ENCODE measurements at places on chromosomes 2 and 18.

DNA sequence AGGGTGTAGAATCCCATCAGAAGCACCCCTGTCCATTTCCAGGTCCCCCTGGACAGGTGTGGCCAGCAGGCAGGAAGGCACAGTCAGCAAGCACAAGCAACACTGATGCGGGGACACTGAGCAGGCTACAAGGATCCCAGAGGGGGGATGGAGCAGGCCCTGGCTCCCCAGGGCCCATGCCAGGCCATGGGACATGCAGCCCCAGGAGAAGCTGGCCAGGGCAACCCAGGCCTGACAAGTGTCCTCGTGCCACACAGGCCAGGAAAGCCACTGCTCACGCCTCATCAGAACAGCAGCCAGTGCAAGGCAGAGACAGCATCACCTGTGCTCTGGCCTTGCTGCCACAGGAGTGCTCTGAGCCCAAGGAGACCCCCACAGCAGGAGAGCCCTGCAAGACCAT lies 14.1 kb upstream of the GPC1 start:
- no peak for DNase-seq

DNA sequence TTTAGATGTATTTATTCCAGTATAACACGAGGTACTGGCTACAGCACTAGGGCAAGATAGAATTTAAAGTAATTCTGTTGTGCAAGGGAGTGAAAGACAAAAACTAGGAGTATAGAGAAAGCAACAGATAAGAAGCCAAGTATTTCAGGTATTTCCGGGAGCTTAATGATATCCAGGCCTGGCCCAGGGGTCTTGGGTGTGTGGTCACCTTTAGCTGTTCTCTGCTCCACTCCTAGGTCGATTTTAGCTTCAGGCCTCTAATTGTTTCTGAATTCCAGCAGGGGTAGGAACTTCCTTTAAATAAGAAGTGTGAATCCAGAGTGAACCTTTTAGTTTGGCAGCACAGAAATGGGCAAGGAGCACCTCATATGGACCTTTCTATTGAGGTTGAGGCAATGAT lies 342.3 kb upstream of the MYT1L start:
- no peak for DNase-seq

- no peak for DNase-seq
Observed at GRCh38 chr2:88866756-88867155, 175.3 kb downstream of the RPIA start.

- no peak for DNase-seq
Observed at GRCh38 chr2:37449761-37450296, 105.4 kb downstream of the QPCT start.

DNA sequence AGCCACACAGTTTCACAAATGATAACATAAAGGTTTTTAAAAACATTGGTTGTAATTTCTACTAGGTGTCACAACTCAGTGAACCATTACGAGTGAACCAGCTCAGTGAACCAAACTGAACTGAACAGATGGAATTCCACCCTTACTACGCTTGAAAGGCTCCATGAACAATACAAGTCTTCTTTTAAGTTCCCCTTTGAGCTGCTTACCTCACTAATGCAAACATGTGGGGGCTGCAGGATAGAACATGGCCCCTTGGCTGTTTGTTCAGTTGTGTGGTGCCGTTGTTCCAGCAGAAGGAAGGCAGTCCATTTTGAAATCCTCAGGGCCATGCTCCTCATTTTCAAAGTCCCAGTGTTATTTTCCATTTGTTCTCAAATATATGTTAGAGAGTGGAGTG lies 30.7 kb upstream of the KLHL14 start:
- DNase-seq: no peak

GRCh38 chr2:240365971-240366471 lies 69.4 kb upstream of the GPC1 start:
- no peak for DNase-seq

- no peak for DNase-seq
Observed at GRCh38 chr2:112942654-112943002, 31.7 kb downstream of the IL37 start.

GRCh38 chr2:98379311-98380202 lies 33.3 kb downstream of the CNGA3 start:
- no peak for DNase-seq

DNA sequence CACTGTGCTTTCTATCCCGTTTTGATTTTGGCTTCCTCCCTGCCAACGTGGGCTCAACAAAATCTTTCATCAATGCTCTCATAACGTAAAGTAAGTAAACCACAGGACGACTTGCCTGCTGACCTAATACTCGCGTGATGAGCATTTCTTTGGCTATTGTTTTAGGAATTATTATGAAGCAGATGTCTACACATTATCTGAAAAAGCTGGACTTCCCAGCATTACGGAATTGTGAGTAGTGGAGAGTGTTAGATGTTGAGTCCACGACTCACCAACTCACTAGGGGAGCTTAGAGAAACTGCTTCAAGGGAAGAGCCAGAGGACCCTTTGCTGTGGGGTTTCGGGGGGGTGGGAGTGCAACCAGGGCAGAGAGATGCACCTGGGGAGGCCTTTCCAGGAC lies 21.9 kb downstream of the HJURP start:
- DNase-seq: no peak

DNA sequence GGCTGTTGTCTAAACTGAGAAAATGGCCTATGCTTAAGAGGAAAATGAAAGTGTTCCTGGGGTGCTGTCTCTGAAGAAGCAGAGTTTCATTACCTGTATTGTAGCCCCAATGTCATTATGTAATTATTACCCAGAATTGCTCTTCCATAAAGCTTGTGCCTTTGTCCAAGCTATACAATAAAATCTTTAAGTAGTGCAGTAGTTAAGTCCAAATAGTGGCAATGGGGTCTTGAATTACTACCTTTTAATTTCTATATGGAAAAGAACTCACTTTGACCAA lies 13.8 kb upstream of the ALLC start:
- no peak for DNase-seq

GRCh38 chr2:237156857-237157779 lies 71.4 kb downstream of the COPS8 start:
- no peak for DNase-seq

GRCh38 chr2:188410504-188411235 lies 119.0 kb downstream of the GULP1 start:
- DNase-seq: no peak

GRCh38 chr2:84160453-84160852 lies 298.6 kb downstream of the SUCLG1 start:
- DNase-seq: no peak

- no peak for DNase-seq
Observed at GRCh38 chr2:169285531-169286235, 76.7 kb downstream of the LRP2 start.

DNA sequence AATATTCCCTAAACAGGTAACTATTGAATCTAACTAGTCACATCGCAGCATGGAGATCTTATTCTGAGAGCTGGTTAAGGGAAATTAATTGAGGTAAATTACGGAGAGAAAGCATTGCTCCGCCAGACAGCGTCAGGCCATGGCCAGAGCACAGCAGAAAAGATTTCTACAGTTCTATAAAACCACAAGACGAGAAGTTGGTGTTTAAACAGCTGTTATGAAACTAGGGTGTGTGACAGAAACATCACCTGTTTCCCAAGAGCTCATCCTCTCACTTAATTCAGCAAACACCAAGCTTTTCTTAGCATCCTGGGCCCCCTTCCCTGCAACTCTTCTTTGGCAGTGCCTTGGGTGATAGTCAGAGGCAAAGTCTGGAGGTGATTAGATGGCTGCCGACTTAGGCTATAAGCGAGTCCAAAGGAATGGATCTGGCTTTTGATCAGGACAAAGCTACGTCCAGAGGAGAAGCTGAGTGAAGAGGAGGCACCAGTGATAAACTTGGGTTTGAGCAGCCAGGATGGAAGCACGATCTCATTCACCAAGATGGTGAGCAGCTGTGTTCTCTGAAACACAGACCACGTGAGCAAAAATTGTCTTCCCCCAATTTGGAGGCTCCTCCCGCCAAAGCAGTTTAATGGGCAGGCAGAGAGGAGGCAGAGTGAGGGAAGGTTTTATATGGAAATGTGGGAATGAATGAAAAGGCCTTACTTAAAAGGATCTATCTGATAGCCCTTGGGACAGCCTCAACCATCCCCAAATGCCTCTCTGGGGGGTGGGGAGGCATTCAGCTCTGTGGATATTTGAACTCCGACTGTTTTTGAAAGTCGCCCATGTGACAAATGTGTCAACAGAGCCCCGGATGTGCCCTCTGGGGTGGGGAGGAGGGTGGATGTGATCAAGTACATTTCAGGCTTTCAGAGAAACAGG lies 57.8 kb downstream of the PKDCC start:
- no peak for DNase-seq

GRCh38 chr2:28263690-28264089 lies 129.0 kb upstream of the FOSL2 start:
- DNase-seq: no peak

DNA sequence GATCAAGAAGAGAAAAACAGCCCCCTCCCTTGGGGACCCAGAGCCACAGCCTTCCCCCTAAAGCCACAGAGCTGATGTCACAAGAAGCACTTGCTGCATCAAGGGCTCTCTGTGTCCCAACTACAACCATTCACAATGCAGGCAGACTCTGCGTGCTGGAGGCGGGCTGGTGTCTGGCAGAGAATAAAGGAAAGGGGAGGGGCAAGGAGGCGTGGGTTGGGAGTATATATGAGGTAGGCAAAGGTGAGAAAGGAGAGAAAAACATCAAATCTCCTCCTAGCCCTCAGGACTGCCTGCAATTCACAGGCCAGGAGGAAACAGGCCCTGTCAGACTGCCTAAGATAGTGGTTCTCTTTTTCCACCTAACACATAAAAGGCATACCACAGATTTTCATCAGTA lies 48.8 kb upstream of the IHH start:
- DNase-seq: no peak

- no peak for DNase-seq
Observed at GRCh38 chr2:233081731-233082221, 21.6 kb downstream of the INPP5D start.

- DNase-seq: no peak
Observed at GRCh38 chr2:175373729-175374128, 192.2 kb upstream of the ATP5MC3 start.

GRCh38 chr2:60007671-60008070 lies 545.8 kb downstream of the BCL11A start:
- no peak for DNase-seq

DNA sequence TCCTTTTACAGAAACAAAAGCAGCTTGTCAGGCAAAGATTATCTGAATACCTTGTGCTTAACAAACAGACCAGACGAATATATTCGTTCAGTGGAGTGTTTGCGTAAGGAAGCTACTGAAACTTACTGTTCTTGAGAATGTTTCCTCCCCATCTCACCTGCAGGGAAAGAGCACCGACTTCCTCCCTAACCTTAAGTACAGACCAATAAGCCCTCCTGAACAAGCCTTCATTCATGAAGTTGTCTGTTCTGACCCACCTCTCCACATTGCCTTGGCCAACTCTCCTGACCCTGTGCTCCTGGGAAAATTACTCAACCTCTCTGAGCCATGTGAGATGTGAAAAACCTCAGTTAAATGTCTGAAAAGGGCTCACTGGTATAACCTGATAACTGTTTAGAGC lies 35.2 kb downstream of the STK39 start:
- DNase-seq: no peak

Measured in right renal pelvis (tissue), 4 donors.